CD4-positive, CD25-positive, alpha-beta regulatory T cell (primary cell): ENCODE measurements at places on chromosomes 3 and 15. TPM values are rescaled to one million over a fixed set of nuclear protein-coding genes. Genes with fewer than 3 reads are reported as not detected.

DNA sequence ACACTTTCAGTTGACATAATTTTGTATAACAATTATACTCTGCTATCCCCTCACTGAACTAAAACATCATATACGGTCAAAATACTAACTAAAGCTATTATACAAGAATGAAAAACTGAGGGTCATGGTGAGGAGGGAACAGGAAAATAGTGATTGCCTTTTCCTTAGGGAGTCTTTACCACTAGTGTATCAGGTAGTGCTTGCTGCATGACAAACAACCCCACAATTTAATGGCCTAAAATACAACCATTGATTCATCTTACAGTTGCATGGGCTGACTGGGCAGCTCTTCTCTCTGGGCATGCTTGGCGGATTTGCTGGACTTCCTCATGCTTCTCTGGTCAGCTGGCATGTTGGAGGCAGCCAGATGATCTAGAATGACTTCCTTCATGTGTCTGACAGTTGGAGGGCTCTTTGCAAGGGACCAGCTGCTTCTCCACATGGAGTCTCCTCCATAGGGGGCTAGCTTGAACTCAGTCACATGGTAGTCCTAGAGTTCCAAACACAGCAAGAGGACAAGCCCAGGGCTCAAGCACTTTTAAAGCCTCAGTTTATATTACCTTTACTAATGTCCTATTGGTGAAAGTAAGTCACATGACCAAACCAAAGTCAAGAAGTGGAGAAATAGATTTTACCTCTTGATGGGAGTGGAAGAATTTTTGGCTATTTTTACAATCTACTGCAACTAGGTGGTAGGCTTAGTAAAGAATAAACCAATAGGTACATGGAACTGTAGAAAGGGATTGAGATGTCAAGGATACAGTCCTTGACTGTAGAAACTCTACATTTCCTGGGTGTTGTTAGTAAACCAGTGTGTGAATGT lies 18.8 kb downstream of the THAP10 start:
- H3K36me3 ChIP-seq: no peaks in the 10 kb centered on the region
- peaks cover 5% of the 10 kb centered on the region for H3K27me3 ChIP-seq
- H3K4me1 ChIP-seq: no peaks in the 10 kb centered on the region
- no peak for DNase-seq
- no peak overlapping the region for H3K4me3 ChIP-seq
- H3K27ac ChIP-seq: no peak overlapping the region

DNA sequence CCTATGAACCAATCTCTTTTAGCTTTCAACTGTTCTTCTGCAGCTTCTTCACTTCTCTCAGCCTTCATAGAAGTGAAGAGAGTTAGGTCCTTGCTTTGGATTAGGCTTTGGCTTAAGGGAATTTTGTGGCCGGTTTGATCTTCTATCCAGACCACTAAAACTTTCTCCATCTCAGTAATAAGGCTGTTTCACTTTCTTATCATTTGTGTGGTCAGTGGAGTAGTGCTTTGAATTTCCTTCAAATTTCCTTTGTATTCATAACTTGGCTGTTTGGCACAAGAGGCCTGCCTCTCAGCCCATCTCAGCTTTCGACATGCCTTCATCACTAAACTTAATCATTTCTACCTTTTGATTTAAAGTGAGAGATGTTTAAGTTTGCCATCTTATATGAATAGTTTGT lies 21.7 kb downstream of the DZIP1L start:
- no peak for DNase-seq
- H3K4me1 ChIP-seq: no peaks in the 10 kb centered on the region
- H3K4me3 ChIP-seq: no peak overlapping the region
- H3K27me3 ChIP-seq: peaks cover 5% of the 10 kb centered on the region
- H3K36me3 ChIP-seq: no peaks in the 10 kb centered on the region
- H3K27ac ChIP-seq: no peak overlapping the region

GOLGA8H gene
- total RNA-seq: not detected

- H3K36me3 ChIP-seq: peaks cover 23% of the 10 kb centered on the region
- H3K27me3 ChIP-seq: no peaks in the 10 kb centered on the region
- H3K27ac ChIP-seq: no peak overlapping the region
- peaks cover 9% of the 10 kb centered on the region for H3K4me1 ChIP-seq
- no peak overlapping the region for H3K4me3 ChIP-seq
These were observed 19.7 kb downstream of the DENND6A start for GRCh38 chr3:57673156-57673555.

- H3K27me3 ChIP-seq: no peaks in the 10 kb centered on the region
- no peak overlapping the region for H3K4me3 ChIP-seq
- no peak for DNase-seq
- H3K4me1 ChIP-seq: no peaks in the 10 kb centered on the region
- no peaks in the 10 kb centered on the region for H3K36me3 ChIP-seq
These were observed 449.0 kb upstream of the LMCD1 start for GRCh38 chr3:8052659-8053058.
